Activated CD4-positive, alpha-beta T cell treated with anti-CD3 and anti-CD28 coated beads, Interleukin-2, amount 10 ng/mL, durations not matched to agents 7 days and 5 days (primary cell): ENCODE measurements at places on chromosomes 6 and 20.
A peak's percentile ranks its signal among the peaks of the same experiment; 100 is the strongest.

DNA sequence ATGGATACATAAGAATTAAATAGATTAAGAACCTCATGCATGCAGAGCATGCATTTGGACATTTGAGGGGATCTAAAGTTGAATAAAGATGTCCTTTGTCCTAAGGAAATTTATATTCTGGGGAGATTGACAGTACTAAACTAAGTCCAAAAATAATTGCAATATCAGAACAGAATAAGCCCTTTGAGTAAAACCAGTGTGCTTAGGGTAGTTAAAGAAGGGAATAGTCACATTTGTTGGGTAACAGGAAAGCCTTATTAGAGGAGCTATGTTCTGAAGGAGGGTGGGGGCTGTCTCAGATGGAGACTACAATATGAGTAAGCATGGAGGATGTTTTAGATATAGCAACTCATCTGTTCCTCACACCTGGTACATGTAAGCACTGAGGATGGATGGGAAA is 35.8 kb downstream of the CDC5L start:
- no peak for DNase-seq

DNA sequence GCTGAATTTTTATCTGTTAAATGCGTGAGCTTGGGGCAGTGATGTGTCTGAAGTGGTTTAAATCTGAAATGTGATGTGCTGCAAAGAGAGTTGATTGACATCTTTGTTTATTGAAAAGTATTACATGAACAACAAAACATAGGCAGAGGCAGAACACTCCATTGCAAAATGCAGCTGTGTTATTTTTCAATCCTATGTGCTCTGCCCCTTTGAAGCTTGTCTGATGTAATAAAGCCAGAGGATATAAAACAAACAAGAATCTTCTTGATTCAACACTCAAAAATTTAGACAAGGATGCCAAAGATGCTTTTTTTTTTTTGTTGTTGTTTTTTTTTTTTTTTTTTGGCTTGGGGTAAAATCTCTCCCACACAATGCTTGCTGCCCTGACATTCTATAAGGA is 482.4 kb upstream of the MMS22L start:
- DNase-seq, result no peak

DNA sequence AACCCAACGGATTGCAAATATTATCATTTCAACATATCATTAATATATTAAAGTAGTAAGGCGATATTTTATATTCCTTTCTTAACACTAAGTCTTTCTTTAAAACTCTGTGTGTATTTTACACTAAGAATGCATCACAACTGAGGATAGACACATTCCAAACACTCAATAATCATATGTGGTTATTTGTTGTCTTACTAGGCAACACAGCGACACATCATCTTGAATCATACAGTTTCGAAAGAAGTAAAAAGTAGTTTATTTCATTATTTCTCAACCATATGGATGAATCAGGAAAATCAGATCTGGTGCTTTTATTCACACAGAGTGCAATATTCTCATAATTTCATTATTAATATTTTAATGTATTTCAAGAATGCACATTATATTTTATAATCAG is 662.4 kb downstream of the EPHA7 start:
- no peak for DNase-seq

GRCh38 chr6:167094820-167095637 is 27.9 kb upstream of the CCR6 start:
- no peak for DNase-seq

DNA sequence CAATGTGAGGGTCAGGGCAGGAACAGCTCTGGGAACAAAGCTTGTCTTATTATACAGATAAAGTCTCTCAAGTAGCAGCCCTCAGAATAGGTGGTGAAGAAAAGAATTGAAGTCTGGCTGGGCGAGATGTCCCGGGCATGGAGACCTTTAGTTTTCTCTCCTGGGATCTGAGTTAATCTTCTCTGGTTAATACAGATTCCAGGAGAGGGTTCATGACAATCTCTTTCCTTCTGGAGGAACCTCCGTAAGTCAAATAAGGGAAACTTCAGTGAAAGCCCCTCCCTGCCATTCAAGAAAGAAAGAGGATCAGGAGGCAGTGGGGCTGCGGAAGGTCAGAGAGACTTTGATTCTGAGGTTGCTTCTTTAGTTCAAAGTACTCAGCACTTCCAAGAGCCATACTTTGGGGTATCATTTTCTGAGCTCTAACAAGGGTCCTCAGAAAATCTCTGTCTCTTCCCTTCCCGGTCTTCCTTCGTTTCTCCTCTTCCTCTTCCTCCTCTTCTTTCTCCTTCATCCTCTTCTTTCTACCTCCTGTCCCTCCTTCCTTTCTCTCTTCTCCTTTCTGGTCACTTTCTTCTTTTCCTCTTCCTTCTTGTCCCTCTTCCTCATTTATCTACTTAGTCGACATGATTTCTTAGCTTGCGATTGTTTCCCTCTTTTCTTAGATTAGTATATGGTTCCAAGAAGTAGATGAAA is 4.6 kb upstream of the ZNF184 start:
- DNase-seq, result no peak

GRCh38 chr20:63873477-63873971 is 8.5 kb downstream of the TPD52L2 start:
- peak; percentile 58 for DNase-seq

DNA sequence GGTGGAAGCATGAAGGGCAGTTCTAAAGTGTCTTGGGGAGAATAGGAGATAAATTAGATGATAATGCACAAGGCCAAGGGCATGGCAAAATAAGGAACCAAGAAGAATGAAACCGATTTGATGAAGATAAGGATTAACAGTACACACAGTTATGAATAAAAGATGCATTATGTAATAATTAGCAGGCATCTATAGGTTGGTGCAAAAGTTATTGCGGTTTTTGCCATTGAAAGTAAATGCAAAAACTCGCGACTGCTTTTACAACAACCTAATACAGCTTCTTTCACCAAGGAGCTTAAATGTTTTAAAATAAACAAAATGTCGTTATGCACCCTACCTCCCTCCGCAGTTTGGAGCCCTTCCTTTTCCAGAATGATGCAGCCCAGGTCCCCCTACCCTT is 29.0 kb downstream of the MAS1 start:
- no peak for DNase-seq

DNA sequence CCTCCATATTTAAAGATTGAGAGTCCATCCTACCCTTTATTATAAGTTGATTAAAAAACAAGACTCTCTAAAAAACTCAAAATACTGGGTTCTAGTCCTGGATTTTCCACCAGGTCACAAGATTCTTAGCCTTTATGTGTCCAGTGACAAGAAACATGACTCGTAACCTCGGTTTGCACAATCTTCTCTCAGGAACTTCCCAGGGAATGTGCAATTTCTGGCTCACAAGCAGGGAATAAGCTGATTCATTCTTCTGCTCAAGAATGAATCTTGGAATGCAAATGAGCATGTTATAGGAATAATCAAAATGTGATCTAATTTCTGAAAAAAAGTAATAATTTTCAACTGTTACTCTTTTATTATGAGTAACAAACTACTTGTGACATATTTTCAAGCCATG is 45.1 kb downstream of the OGFRL1 start:
- DNase-seq, result no peak
